Activated CD4-positive, alpha-beta T cell treated with anti-CD3 and anti-CD28 coated beads for 1 hour (primary cell): ENCODE measurements at places on chromosomes 16 and 17.

DNA sequence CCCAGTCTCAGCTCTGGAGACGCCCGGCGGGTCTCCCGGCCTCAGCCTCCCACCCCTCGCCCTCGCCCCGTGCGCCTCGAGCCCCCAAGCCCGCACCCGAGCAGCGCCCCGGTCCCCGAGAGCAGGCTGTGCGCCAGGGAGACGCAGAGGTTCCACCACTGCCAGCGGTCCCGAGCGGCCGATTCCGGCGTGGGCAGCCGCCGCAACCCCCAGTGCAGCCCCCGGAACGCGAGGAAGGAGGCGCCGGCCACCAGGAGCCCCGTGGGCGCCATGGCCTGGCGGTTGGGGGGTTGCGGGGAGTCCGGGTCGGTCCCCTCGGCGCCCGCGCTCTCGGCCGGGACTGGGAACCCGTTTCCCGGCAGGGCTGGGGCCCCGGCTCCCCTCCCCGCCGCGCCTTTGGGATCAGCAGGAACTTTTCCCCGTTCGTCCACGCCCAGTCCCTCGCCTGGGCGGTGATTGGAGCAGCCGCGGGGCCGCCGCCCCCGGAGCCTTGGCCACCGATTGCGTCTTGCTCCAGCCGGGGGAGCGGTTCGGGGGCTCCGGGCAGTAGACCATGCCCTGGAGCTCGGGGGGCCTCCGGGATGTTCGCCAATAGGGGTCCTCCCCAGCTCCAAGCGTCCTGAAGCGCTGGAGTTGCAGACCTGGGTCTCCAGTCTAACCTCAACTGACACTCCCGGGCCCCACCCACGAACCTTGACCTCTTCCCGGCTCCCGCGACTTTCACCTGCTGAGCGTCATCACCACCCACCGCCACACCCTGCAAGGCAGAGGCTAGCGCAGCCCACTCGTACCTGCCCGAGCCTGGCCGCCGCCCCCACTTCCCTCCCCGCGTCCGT lies at the start of gene TLCD2:
TLCD2 (minus strand) TSS at position 407 of the 836 bp plus-strand sequence; CDS start at position 272, 135 bp downstream.
- no peak for DNase-seq

GRCh38 chr17:40485851-40486521 lies 15.4 kb downstream of the TNS4 start:
- DNase-seq: no peak

GRCh38 chr16:89697616-89698331 lies 3.7 kb downstream of the SPATA2L start:
- no peak for DNase-seq

- no peak for DNase-seq
These were observed 9.6 kb downstream of the KIF19 start for GRCh38 chr17:74335529-74336062.

- DNase-seq: no peak
These were observed 5.3 kb upstream of the IRX3 start for GRCh38 chr16:54291656-54292487.

DNA sequence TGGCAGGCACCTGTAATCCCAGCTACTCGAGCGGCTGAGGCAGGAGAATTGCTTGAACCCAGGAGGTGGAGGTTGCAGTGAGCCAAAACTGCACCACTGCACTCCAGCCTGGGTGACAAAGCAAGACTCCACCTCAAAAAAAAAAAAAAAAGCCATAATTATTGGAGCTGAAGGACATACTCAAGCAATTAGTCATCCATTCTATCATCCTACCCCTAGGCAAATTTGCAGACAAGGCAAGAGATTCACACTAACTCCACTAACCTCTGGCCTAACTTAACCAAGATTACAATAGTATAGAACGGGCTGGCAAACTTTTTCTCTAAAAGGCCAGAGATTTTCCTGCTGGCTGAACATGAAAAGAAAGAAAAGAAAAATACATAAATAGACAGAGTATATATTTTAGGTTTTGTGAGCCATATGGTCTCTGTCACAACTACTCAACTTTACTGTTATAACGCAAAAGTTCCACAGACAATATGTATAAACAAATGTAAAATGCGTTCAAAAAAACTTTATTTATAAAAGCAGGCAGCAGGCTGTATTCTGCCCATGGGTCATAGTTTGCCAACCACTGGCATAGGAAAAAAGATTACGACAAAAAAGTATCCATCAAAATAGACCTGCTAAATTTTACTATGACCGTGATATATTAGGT lies 29.7 kb downstream of the BRIP1 start:
- DNase-seq: no peak

GRCh38 chr17:76888661-76889060 lies 20.5 kb downstream of the MGAT5B start:
- no peak for DNase-seq

- no peak for DNase-seq
These were observed 26.5 kb upstream of the AKTIP start for GRCh38 chr16:53529513-53529912.

DNA sequence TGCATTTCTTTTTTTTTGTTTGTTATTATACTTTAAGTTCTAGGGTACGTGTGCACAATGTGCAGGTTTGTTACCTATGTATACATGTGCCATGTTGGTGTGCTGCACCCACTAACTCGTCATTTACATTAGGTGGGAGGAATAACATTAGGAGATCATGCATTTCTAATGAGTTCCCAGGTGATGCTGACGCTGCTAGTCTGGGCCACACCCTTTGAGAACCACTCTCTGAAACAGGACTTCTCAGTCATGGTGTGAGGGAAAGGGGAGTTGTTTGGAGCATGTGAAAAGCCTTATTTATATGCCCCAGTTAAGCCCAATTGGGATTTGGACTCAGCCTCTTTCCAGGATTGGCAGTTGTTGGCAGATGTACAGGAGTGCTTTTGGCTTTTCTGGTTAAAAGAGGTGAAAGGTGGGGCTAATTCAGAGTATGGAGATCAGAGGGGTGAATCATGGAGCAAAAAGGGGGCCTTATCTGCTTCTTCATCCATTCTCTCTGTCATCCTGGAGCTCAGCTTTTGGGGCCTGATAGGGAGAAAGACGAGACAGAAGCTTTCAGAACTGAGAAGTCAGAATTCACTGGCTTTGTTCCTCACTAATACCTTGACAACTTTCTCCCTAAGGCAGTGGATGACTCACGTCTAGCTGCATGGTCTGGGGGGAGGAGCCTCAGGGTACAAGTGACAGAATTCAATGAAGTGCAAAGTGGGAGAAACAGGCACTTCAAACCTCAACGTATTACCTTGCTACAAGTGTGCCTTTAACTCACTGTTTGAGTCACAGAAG lies 180.0 kb upstream of the CACNG3 start:
- no peak for DNase-seq

DNA sequence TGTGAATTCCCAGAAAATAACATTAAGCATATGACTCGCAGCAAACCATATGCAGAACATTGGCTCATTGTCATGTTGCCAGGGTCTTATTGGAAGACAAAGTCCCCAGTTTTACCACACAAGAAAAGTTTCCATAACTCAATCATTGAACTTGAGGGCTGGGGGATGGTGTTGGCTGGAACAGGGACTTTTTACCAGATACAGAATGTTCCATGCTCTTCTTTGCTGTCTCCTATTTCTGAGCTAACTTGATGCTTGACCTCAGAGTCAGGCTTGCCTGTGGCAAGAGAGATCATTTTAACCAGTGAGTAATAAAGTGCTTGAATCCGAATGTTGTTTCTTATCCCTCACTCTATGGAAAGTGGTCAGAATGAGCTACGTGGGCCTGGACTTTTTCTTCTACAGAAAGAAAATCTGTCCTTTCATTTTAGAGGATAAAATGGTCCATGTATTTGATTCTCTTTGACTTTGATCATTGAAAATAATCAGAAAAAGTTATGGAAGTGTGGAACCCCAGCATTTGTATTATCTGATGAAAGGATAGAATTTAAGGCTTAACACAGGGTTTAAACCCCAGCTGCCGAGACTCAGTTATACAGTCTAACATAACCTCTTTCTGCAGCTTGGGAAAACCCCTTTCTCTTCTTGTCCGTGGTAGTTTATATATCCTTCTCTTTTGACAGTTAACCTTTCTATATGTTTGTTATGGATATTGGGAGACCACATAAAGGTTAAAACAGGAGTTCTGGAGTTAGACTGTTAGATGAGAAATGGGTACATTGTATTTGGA lies 67.0 kb downstream of the TUBD1 start:
- no peak for DNase-seq

DNA sequence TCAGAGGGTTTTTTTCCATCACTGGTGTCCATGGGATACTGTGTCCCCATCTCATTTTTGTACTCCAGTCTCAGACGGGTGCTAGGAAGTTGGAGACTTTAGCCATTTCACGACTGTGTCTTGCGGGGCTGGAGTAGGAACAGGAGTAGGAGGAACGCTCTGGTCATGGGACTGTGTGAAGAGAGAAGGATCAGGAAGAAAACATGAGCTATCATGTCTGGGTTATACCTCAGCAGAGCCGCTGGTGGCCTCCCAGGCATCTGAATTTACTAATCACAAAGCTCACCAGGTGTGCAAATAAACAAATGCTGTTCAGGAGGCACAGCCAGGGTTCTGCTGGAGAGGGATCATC lies 225.4 kb downstream of the SEC14L1 start:
- DNase-seq: no peak

GRCh38 chr17:5115673-5116651 lies at the start of gene USP6:
TSS of gene USP6 (plus strand) at chr17:5116032. CDS start at chr17:5130368, 14,336 bp downstream.
- no peak for DNase-seq
